ENCODE measurements at places on chromosomes 1 and 21.

DNA sequence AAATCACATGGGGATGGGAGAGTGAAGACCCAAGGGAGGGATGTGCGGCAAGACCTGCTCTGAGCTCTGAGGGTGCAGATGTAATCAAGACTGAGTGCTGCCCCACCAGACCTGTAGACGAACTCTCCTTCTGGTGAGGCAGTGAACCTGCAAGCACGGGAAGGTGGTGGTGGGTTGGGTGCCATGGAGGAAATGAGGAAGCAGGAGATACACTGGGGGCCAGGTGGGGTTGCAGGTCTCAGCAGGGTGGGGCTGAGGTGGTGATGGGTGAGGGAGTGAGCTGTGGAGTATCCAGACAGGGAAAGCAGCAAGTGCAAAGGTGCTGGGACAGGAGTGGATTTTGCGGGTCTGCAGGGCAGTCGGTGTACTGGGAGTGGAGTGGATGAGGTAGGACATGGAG is 102.3 kb downstream of the KCNJ15 start:
- DNase-seq, result no peak

- no peak for DNase-seq
Observed at GRCh38 chr1:30733493-30733892, 10.1 kb upstream of the MATN1 start.

DNA sequence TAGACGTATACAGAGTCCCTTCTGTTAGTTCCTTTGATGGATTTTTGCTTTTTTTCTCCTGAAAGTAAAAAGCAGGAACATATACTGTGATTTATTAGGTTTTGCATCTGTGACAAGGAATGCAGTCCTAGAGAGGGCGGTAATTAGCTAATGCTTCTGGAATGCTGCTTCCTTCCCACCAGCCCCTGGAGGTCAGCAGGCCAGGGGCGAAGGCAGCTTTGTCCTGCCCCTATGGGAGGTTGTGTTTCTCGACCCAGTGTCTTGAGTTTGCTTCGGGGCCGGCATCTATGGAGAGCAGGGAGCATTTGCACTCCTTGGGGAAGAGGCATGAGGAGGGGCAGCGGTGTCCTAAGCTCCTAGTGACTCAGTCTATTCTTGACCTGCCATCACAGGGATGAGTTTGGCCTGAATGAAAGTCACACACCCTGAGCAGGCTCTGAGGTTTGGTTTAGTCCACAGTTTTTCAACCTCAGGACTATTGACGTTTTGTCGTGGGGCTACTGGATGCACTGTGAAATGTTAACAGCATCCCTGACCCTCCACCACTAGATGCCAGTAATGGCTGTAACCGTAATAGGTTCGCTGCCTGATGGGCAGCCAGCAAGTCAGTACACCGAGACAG is 85.0 kb upstream of the KCNJ15 start:
- DNase-seq, result no peak

DNA sequence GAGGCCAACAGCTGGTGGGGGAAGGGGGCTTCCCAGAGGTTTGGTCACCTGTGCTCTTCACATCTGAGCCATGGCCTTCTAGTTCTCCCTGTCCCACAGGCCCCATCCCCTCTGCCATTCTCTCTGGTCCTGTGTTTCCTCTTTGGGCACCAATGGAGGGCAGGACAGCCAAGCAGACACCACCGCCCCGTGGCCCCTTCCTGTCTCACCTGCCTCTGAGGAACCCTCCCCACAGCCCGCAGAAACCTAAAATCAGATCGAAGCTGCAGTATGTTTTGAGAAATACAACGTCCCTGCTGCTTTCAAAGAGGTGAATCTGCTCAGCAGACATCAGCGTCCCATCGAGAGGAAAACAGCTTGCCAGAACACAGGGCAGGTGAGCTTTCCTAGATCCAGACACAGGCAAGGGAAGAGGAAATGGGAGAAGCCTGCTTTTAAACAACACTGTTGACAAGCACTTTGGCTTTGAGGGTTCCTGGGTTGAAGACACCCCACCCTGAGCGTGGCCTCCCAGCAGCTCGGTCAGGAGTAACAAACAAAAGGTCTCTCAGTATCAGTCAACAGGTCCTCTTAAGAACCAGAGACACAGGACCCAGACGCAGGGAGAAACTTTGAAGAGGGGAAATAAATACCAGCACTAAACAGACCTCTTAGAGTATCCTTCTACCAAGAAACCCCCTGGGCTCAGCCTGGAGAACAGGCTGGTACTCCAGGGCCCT is 2.3 kb downstream of the PANK4 start:
- DNase-seq, result no peak

DNA sequence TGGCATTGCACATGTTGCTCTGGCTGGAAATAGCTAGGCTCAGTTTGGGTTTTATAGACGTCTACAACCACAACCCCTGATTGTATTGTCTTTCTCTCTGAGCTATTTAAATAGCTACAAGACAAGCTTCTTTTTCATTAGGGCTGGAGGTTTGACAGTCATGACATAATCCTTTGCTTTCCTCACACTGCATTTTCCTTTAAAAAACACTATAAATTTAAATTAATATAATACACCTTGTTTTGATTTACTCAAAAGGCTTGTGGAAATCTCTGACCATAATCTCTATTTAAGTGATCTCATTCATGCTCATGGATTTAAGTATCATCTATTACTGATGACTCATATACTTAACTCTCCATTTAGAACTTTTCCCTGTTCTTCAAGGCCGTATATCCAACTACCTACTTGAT is 50.4 kb upstream of the PTGFR start:
- no peak for DNase-seq

DNA sequence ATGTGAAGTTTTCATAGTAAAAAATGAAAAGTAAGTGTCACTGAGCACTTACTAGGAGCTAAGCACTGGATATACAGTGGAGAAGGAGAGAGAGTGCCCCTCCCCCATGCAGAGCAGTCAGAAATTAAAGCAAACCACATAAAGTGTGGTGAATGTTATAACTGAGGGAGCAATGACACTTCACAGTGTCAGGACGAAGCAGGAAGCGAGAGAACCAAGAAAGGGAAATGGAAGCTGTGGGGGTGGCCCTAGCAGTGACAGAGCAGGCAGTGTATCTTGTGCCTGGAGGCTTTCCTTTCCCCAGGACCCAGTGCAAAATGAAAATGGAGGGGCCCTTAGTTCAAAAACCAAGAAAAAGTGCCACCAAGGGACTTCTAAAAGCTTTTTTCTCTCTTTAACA is 21.5 kb upstream of the RCAN3 start:
- DNase-seq, result peak; percentile 53

GRCh38 chr21:33116676-33117075 is 46.7 kb downstream of the OLIG1 start:
- DNase-seq, result no peak

- no peak for DNase-seq
Observed at GRCh38 chr1:184965439-184965838, 8.9 kb downstream of the NIBAN1 start.

- DNase-seq, result no peak
Observed at GRCh38 chr1:225603538-225604354, 49.2 kb downstream of the ENAH start.

- no peak for DNase-seq
Observed at GRCh38 chr1:65459397-65459768, 38.9 kb downstream of the LEPR start.
